ENCODE measurements at places on chromosomes 7 and 10.
A peak's percentile ranks its signal among the peaks of the same experiment; 100 is the strongest.

DNA sequence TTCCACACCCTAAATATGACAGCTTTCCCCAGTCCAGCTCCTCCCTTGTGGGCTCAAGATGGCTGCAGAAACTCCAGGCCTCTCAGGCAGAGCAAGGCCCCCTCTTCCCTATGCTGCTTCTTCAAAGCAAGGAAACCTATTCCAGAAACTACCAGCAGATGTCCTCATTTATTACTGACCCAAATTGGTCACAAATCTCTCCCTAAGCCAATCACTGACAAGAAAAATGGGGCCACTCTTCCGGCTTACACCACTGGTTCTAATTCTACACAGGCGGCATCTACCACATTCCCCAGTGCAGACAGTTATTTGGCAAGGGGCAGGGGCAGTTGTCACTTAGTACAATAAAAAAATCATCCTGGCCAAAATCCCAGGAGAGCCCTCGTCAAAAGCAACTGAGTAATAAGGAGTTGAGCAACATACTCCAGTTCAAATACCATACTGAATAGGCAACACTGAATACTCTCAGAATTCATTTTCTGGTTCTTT lies 150.4 kb downstream of the SFMBT2 start:
- DNase-seq, result peak; percentile 39

DNA sequence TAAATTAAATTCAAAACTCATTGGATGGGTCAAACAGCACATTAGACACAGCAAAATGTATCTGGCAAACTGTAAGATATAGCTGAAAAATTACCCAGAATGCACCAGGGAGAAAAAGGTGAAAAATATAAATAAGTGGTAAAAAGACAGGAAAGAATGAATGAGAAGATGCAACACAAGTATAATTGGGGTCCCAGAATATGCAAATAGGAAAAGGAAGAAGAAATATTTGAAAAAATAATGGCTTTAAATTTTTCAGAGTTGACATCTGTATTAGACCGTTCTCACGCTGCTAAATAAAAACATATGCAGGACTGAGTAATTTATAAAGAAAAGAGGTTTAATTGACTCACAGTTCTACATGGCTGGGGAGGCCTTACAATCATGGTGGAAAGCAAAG lies 167.7 kb upstream of the PLXNA4 start:
- no peak for DNase-seq

- DNase-seq, result no peak
Observed at GRCh38 chr10:5317547-5318107, 47.1 kb upstream of the UCN3 start.

GRCh38 chr10:22550732-22551131 lies 163.6 kb downstream of the PIP4K2A start:
- peak; percentile 59 for DNase-seq

DNA sequence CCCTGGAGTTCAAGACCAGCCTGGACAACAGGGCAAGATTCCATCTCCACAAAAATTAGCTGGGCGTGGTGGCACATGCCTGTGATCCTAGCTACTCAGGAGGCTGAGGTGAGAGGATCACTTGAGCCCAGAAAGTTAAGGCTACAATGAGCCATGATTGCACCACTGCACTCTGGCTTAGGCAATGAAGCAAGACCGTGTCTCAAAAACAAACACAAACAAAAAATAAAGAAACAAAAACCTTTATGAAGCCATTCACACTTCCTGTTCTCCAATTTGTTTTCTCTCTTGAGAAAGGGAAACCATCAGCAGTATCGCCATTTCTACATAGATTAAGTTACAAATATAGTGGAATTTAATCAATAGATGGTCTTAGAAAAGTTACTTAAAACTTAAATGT lies 19.8 kb downstream of the YME1L1 start:
- DNase-seq, result no peak

- no peak for DNase-seq
Observed at GRCh38 chr7:2266911-2267310, 24.9 kb downstream of the NUDT1 start.

- DNase-seq, result no peak
Observed at GRCh38 chr7:107682886-107683285, 22.3 kb downstream of the SLC26A4 start.

DNA sequence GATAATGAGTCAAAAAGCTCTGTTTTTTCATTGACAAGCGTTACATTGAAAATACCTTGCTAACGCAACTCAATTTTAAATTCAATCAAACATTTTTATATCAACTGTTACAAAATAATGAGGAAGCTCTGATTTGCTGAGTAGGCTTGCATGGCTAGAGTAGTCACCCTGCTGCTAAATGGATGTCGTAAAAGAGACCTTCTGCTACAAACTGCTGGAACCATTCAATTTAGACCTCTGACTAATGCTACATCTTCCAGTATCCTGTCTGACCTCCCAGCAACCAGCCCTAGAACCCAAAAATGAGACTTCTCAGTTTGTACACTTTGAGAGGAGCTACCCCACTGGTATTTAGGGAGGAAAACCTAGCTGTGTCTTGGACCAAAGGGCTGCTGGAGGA lies 84.0 kb upstream of the ELMO1 start:
- DNase-seq, result no peak

- no peak for DNase-seq
Observed at GRCh38 chr7:36726806-36727503, 2.7 kb upstream of the AOAH start.

GRCh38 chr7:158255156-158255555 lies 332.5 kb downstream of the PTPRN2 start:
- no peak for DNase-seq

DNA sequence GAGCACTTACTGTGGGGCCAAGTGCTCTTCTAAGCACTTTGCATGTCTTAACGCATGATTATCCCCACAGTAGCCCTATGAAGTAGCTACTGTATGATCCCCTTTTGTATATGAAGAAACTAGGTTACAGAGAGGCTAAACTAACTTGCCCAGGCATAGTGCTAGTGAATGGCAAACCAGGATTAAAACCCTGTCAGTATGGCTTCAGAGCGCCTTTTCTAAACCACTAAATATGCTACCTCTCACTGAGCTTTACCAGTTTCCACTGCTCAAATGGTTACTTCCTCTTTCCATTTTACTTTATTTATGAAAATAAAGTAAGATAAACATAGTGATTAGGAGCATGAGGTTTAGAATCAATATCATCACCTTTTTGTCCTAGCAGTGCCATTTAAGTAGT lies 73.6 kb downstream of the PODXL start:
- DNase-seq, result no peak

GRCh38 chr10:52256832-52257691 lies 57.0 kb upstream of the DKK1 start:
- DNase-seq, result no peak

DNA sequence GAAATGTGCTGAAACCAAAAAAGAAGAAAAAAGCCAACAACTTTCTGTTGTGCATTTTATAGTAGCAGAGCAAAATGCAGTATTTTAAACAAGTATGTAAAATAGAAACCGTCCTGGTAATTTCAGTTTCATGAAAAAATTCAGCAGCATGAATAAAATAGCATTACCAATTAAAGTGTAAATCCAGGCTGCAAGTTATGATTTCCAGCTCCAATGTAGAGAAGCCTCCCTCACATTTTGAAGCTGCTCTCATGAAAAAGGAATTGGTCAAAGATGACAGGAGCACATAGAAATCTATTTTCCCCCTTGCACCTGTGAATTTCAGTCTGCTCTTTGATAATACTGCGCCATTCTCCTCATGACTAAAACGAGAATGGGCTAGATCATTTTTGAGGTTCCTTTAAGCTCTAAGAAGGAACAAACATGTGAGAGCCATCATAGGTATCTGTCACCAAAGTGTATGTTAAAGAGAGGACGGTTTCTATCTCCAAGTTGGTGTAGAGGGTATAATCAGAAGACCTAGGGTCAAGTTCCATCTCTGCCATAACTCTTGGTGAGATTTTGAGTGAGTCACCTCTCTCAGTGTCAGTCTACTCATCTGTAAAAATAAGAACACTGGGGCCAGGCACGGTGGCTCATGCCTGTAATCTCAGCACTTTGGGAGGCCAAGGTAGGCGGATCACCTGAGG lies 107.5 kb downstream of the MTPAP start:
- no peak for DNase-seq

GRCh38 chr10:59276133-59276532 lies 86.2 kb downstream of the FAM13C start:
- no peak for DNase-seq

DNA sequence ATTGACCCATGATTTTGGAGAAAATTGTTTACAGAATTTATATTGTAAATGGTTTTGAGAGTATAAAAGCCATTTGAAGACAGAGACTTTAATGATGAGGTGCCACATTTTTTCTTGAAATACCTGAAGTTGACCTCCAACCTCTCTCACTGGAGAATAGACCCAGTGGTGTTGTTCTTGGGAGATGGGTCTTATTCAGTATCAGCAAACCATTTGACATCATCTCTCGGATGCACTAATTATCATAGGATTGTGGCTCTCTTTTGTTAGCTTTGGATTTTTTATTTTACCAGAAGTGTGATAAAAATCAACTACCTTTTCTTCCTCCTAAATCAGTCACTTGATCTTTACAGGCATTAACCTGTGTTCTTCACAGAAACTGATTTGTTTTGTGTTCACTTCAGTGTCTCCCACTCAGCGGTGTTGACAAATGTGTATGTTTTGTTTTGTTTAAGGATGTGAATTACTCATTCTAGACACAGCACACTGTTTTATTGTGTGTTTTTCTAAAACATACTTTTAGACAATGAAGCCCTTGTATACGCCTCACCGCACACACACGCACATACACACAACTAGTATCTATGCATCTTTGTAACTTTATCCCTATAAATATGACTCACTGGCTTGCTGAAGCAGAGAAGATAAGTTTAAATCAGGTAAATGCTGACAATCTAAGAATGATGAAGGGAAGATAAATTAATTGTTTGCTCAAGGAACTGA lies 455.6 kb downstream of the INHBA start:
- no peak for DNase-seq

GRCh38 chr10:105195831-105196230 lies 554.7 kb downstream of the SORCS3 start:
- no peak for DNase-seq

GRCh38 chr10:119786117-119786769 lies 60.4 kb downstream of the INPP5F start:
- no peak for DNase-seq

GRCh38 chr10:120459185-120459584 lies 2.2 kb downstream of the PLPP4 start:
- no peak for DNase-seq

- DNase-seq, result no peak
Observed at GRCh38 chr10:75428434-75429158, 2.8 kb upstream of the LRMDA start.

DNA sequence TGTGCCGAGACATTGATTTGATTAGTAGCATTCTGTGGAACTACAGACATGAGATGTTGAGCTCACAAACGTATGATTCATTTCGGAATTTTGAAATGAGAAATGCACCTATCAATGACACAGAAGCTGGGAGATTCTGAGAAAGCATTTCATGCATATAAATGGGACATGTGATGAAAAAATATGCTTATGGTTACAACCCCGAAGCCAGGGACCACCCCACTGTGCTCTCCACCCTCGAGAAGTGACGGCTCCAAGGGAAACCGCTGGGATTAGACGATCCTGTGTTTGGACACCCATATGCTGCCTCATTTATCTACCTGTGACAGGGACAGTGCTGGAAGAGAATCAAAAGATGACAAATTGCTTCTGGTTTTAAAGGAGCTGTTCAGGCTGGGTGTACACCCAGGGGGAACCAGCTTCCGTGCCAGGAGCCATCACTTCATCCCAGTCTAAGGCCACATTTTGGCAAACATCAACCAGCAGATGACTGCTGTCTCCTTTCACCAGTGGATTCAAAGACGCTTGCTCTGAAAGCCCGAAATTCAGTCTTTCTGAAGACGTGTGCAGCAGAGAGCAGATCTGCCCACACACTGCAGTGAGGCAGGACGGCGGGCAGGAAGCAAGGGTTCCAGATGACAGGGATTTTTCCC lies 109.9 kb downstream of the ATXN7L1 start:
- no peak for DNase-seq

DNA sequence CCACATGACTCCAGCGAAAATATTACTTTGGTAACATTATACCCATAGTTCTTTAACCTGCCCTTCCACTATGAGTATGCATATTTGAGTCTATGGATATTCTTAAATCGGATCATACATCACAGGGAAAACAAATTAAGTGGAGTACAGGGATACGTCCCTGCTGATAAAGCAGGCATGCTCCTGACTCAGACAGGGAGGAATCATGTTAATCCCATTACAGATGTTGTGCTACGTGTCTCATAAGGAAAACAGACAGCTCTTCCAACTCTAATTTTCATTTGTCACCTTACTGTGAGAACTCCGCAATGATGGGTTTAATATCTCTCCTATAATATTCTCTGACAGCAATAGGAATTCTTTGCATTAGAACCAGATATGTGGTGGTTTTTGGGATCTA lies 469.5 kb upstream of the POM121L12 start:
- DNase-seq, result no peak

GRCh38 chr10:128054163-128054970 lies 71.9 kb downstream of the MKI67 start:
- DNase-seq, result no peak

DNA sequence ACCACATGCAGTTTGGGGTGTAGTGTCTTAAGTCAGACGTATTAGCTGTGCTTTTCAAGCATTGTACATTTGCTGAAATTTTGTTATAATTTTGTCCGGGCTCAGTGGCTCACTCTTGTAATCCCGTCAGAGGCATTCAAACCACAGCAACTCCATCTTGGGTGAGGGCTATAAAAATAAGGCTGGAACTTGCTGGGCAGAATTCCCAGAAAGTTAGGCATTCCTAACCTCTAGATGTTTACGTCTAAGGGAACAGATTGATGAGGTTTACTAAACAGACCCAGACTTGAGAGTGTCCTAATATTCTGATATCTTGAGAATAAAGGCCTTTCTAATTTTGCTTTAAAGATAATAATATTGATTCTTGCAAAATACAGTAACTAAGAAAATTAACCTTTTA lies 957.8 kb downstream of the NXPH1 start:
- DNase-seq, result no peak

DNA sequence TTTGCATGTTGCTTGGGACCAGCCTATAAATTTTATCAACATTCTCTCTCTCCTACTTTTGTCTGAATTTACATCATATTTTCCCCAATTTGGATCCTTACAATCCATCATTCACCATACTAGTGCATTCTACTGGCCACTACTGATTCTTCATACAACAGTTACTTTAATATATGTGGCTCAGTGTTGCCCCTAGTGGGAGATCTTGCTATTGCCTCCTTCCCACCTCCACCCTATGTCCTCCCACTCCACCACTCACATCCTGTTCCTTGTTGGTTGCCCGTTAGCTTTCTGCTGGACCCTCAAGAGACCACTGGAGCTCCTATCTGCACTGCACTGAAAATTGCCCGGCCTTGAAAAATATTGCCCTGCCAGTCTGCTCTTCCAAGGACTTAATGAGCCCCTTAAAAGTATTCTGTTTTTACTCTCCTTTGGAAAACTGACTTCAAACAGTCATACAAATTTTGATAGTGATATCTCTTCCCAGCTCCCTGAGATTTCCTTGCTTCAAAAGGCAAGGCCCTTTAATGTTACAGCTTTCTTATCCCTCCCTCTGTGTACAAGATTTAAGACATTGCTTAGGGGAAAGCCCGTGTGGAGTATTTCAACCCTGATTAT lies 243.2 kb upstream of the TMEM229A start:
- no peak for DNase-seq

- no peak for DNase-seq
Observed at GRCh38 chr7:77710861-77711260, 14.6 kb downstream of the RSBN1L start.
